ENCODE measurements at places on chromosomes 2 and 18. TPM values are rescaled to one million over a fixed set of nuclear protein-coding genes. Genes with fewer than 3 reads are reported as not detected.

DNA sequence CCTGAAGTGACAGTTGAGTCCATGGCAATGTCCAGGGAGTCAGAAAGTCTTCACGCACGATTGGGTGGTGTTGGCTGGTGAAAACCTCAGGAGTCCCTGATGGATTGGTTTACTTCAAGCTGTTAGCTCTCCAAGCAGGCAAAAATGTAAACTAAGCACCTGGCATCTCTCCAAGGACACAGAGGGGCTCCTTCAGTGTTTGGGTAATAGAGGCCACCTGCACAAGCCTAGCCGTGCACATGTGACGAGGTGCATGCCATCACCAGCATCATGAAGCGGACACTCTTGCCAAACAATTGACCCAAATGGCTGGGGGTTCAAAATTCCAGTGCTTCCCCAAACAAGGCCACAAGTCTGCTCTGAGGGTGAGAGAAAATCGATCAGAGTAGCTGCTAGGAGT is 104.7 kb upstream of the CD302 start:
- DNase-seq = no peak

DNA sequence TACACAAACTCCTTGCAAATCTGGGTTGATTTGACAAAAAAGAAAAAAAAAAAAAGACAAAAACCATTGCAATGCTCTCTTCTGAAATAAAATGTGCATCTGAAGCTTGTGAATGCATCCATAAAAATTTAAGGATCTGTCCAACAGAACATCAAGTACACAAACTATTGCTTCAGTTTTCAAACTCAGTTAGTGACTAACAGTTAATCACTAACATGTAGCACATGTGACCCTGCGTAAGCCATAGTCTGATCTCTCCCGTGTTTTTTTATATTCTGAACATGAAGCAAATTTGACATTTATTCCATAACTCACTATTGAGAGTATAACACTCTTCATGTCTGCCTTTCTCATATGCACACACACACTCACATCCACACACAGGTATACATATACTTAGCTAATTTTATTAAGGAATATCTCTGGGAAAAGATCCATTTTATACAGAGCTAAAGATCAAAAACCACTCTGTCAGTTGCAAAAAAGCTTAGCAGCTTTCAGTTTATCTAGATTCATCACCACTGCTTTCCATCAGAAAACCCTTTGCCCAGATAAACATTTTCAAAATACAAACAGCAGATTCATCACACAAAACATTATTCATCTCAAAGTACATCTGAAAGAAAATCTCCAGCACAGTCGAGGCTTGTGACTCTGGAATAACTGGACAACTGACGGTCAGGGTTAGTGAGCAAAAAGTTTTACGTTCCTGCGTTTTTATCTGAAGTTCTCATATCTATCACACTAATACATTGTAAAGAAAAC is 1000.4 kb upstream of the ACVR2A start:
- DNase-seq = no peak

ANTXR1 gene
- total RNA-seq = 52.7 TPM

CWC22 gene
- total RNA-seq = 23.0 TPM

SIX3 gene
- total RNA-seq = not detected

DNA sequence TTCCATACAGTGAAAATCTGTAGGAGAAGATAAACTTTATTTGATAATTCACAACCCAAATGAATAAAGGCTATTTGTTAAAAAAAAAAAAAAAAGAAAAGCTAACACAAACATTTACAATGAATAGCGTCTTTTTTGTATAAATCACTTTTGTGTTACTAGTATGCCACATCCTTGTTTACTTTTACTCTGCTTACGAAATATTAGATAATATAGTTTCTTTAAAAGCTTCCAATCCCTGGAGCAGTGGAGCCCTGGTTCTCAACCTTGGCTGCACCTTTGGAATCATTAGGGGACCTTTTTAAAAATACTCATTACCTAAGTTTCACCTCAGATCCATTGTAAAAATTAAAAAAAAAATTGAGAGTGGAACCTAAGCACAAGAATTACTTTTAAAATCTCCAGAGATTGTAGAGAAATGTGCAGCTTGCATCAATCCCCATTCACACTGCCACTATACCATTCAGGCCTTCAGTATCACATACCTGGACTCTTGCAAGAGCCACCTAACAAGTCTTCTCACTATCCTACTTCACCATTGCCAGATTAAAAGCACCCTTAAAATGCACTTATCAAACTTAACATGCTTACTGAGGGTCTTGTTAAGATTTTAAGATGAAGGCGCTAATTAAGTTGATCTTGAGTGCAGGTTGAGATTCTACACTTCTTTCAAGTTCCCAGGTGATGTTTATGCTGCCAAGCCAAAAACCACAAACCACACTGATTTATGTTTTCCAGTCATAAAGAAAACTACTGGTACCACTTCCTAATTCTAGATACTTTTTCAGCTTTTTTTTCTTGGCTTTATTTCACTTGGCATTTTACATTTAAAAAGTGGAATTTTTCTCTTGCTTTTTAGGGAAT is 59.7 kb upstream of the ZC3H15 start:
- DNase-seq = no peak

DNA sequence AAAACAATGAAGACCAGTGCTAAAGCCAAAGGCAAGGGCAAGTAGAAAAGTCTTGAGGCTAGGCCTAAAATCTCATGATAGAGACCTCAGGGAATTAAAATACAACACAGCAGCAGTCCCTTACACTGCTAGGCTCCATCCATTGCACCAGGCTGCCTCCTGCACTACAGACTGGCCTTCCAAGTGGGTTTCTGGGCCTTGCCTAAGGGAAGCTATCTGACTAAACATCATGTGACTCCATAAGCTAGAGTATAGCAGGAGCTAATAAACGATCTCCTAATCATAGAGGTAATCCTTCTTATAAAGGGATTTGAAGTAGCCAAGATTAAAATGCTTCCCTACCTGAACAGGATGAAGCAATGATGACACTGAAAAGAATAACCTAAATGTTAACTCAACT is 77.6 kb upstream of the NFU1 start:
- DNase-seq = no peak

- DNase-seq = no peak
Measured at GRCh38 chr2:132747046-132747445, 77.0 kb upstream of the LYPD1 start.

KCNG3 gene
- not detected for total RNA-seq

SPATA3 gene
- total RNA-seq = not detected

DNA sequence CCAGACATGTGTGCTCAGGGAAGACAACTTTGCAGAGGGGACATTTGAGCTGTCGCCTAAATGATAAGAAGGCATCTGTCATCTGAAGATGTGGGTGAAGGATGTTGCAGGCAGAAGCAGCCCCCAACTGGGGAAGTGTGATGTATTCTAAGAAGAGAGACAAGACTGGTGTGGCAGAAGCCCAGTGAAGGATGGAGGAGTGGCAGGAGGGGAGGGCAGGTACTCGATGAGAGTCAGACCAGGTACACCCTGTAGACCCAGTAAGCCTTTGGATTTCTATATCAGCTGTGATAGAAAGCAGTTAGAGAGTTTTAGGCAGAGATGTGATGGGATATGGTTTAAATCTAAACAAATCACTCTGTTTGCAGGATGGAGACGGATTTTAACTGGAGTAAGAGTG is 19.2 kb downstream of the SLC14A2 start:
- no peak for DNase-seq

All from breast epithelium (tissue), 4 donors.